ENCODE measurements at places on chromosomes 4 and X.

DNA sequence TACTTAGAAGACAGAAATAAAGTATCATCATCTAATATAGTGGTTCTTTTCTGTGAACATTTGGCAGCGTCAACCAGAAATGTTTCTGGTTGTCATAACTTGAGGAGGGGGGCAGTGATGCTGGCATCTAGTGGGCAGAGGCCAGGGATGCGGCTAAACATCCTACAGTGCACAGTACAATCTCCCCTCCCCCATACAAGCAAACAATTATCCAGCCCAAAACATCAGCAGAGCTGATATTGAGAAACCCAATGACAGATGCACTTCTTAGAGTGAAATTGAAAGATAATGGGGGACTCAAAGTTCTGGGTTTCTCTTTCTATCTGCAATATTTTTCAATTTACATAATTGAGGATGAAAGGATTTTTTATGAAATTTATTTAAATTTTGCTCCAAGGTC lies 1.9 kb upstream of the EIF1AX start:
- no peak for DNase-seq

GRCh38 chr4:88033309-88033708 lies 25.9 kb downstream of the PKD2 start:
- DNase-seq = peak; percentile 50

- no peak for DNase-seq
Observed at GRCh38 chr4:8538076-8538702, 42.0 kb upstream of the GPR78 start.

DNA sequence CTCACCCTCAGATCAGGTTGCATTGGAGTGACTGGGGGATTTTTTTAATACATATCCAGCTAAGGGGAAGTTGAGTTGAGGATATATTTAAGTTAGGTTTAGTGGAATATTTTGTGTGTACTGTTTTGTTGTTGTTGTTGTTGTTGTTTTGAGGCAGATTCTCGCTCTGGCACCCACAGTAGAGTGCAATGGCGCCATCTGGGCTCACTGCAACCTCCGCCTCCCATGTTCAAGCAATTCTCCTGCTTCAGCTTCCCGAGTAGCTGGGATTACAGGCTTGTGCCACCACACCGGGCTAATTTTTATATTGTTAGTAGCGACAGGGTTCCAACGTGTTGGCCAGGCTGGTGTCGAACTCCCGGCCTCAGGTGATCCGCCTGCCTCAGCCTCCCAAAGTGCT lies 38.6 kb upstream of the ATP6AP2 start:
- no peak for DNase-seq

- DNase-seq = no peak
Observed at GRCh38 chr4:173932701-173933100, 350.8 kb downstream of the FBXO8 start.

GRCh38 chrX:140572724-140573123 lies 67.9 kb upstream of the SOX3 start:
- peak; percentile 16 for DNase-seq

- no peak for DNase-seq
Observed at GRCh38 chrX:119885554-119886428, 9.9 kb upstream of the AKAP14 start.

- no peak for DNase-seq
Observed at GRCh38 chrX:410296-410695, 23.6 kb upstream of the PPP2R3B start.

GRCh38 chr4:187711586-187711985 lies 284.0 kb upstream of the ZFP42 start:
- no peak for DNase-seq

DNA sequence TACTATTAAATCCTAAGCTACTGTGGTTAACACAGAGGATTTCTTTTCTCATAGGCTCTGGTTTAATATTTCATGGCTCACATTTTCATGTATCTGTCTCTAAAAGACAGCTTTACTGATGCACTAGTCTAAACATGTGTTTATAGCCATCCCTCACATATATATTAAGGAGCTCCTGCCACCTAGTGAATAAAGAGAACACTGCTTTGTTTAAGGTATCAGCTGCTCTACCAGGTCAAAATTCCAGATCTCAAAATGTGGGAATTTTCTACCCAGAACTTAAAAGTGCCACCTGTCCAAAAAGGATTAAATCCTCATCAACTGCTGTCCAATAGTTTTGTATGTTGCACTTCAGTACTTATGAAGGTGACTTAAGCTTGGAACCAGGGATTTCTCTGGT lies 188.5 kb upstream of the TEX13C start:
- DNase-seq = no peak

DNA sequence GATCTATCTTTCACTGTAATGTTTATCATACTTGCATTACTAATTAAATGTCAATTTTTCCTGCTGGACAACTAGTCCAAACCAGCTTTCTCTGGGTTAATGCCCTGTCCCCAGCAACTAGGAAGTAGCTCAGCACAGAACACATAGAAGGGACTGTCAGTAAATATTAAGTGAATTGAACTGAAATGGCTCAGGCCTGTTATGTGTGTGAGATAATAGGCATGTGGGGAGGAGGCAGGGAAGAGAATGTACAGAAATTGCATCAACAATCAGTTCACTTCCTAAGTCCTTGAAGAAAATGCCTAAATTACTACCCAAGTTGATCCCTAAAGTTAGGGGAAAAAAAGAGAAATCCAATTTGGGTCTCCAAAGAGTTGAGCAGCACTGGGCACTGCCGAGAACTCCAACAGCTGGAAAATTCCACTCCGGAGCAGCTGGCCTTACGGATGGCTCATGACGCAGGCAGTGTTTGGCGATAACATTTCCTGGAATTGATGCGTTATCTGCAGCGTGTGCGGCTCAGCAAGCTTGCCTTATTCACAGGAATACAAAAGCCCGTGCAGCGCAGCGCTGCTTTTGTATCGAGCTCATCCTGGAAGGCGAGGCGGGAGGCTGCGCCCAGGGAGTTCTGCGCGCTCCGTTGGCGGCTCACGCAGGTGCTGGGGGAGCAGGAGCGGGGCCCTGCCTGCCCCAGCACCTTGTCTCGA lies 297.3 kb upstream of the LCORL start:
- DNase-seq = no peak

DNA sequence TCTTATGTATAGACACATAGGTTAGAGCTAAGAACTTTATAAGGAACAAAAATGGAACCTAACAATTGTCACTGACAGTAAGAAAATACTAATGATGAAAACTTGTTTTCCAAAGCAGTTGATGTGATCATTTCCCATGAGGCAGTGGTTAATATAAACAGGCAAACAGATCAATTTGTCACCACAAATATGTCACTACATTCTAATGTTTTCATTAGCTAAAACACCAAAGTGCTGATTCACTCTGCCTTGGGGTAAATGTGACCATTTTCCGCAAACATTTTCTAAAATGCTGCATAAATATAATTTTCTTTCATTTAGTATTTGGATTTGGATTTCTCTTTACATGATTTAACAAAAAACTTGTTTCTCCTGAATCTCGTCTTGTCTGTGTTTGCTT lies 408.9 kb upstream of the CTSO start:
- DNase-seq = no peak

DNA sequence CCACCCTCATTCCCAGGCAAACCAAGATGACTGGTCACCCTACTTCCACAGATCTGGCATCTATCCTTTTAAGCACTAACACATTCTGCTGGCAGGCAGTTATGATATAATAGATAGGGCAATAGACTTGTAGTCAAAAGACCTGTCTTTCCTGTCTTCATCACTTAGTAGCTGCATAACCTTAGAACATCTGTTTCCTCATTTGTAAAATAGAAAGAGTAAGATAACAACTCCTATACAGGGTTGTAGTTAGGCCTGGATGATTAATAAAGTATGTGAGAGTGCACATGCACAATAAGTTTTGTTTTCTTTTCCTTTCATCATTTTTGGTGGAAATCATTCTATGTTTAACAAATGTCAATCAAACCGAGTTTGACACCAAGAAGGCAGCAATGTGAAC lies 72.1 kb downstream of the GPR82 start:
- DNase-seq = no peak

DNA sequence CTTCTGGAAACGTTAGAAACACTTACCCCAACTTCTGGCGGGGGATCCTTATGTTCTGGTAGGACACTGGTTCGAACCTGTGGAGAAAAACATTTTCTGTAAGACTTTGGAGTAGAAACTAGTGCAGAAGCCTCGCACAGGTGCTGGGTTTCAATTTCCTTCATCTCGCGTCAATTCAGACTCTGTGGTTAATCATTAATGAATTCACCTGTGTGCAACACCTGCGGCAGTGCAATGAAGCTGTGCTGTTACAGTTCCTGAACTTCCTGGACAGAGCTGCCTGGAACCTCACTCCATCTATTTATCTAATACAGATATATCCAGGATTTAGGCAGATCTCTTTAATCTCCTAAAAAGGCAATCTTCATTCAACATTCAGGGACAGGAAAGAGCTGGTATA lies 531.4 kb downstream of the INPP4B start:
- no peak for DNase-seq

- no peak for DNase-seq
Observed at GRCh38 chr4:154464654-154465053, 26.9 kb downstream of the DCHS2 start.

GRCh38 chr4:5477613-5478012 lies 230.7 kb downstream of the EVC2 start:
- DNase-seq = no peak

GRCh38 chrX:10636337-10636736 lies 16.0 kb upstream of the MID1 start:
- DNase-seq = no peak

- peak; percentile 90 for DNase-seq
Observed at GRCh38 chr4:151015459-151016347, 619 bp upstream of the LRBA start.

DNA sequence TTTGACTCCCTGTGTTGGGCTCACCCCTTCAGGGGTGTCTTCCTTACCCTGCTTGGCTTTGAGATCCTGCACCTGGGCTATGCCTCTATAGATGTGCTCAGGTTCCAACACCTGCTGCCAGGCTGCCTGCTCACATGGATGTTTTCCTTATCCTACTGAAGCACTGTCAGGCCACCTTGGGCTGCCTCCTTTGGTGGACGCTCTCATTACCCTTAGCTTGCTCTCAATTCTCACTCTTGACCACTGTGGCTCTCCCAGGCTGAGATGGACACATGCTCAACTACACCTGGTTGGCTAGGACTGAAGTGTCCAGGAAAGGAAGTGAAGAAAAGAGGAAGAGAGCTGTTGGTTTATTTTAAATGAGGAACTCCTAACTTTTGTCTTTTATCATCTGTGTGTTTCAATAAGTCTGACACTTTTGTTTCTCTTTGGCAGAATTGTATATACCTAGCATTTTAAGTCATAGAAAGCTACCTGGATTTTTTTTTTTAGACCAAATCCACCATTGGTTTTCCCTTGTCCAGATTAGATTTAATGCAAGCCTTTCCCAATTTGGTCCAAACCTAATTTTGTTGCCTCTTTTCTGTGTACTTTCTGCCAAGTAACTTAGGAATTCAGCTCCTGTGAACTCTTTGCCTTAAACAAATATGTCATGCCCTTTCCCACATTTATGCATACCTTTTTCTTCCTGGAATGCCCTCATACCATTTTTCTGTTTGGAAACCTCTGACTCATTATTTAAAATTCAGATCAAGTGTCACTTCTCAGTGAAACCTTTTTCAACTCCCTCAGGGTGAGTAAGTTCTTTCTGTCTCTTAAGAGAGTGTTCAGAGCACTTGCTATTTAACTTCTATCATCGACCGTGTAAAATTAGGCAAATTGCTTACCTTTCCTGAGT lies 175.8 kb downstream of the GC start:
- DNase-seq = no peak

DNA sequence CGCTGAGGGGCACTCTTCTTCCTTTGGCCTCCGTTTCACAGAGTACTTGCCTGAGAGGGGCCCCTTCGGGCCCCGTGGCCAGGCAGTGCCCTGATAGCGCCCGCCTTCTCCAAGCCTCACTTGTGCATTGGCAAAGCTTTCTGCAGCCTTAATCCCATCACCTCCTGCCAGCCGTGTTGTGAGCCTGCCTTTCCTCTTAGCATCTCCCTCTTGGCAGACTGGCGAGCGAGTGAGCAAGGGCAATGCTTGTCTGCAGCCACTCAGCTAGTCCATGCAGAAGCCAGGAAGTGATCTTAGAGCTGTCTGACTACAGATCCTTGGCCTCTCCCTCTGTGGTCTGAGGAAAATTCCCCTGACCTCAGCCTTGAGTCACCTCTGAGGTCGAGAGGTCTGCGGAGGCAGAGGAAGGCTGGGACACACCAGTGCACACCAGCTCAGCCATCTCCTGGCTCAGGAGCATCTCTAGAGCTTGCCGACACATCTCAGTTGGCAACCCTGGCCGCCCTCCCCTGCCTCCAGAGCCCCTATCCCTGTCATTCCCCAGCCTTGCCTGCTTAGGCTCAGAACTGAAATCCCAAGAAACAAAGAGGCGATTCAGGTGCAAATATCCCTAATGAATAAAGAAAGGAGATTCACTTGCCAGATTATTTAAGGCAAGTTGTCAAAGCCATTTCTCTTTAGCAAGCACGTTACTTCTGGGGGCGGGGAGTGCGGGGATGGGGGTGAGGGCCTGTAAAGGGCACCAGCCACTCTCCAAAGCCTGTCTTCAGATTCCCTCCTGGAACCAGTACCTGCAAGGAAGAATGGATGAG lies 143.5 kb upstream of the MAMLD1 start:
- DNase-seq = peak; percentile 18

DNA sequence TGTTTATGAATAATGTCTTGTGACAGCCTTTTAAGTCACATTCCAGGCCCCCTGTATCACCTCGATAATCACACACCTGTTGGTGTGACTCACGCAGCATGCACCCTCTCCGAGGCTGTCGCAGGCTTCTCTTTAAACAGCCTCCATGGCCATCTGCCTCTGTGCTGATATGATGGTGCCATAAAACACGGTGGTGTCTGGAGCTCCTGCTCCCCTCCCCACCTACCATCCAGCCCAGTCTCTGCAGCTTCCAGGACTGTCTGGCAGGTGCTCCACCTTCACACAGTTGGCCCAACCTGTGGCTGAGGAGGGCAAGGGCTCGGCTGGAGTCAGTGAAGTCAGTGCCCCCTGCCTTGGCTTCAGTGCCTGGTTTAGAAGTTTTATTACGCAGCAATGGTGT lies 173.8 kb upstream of the RPL34 start:
- no peak for DNase-seq

GRCh38 chr4:26622913-26623312 lies 39.0 kb downstream of the TBC1D19 start:
- no peak for DNase-seq

- no peak for DNase-seq
Observed at GRCh38 chr4:104973708-104974107, 173.0 kb upstream of the TET2 start.

GRCh38 chrX:71540801-71541200 lies 7.9 kb downstream of the OGT start:
- no peak for DNase-seq

DNA sequence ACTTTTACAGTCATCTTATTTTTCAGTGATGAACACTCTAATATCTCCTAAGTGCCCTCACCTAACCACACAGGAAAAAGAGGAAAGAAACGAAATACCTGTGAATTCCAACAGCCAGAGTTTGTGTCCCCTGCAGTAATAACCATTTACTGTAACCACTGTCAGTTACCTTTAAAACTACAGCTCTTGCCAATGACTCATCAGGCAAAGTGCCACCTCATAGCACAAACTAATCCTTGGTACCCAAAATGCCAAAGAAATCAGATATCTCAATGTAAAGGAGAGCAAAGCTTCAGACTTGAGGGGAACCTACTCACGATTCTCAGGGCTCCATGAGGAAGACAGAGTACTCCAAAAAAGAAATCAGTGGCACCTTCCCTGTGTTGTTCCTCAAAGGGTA lies 146.5 kb downstream of the NDST3 start:
- DNase-seq = no peak

- no peak for DNase-seq
Observed at GRCh38 chr4:88821522-88821921, 123.9 kb upstream of the NAP1L5 start.
